Neural progenitor cell (in vitro differentiated cells): ENCODE measurements at places on chromosomes 7 and 10.

DNA sequence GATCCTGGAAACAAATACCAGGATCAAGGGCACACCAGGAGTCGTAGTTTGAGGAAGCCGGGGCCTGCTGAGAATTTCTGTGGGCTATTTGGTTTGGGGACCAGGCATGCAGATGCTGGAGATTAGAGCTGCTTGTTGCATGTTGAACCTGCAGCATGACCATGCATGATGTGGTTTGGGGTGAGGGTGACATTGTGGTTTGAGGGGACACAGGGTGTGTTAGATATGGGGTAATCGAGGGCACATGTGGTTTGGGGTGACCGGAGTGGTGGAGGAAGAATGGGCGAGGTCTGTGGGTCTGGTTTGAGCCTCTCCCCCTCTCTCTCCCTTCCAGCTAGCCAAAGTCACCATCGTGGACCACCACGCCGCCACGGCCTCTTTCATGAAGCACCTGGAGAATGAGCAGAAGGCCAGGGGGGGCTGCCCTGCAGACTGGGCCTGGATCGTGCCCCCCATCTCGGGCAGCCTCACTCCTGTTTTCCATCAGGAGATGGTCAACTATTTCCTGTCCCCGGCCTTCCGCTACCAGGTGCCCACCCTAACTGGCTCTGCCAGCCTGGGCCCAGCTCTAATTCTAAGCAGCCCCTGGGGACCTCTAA is 10.2 kb downstream of the NOS3 start:
- DNase-seq = no peak

GRCh38 chr7:44379366-44380188 is 54.2 kb upstream of the CAMK2B start:
- no peak for DNase-seq

DNA sequence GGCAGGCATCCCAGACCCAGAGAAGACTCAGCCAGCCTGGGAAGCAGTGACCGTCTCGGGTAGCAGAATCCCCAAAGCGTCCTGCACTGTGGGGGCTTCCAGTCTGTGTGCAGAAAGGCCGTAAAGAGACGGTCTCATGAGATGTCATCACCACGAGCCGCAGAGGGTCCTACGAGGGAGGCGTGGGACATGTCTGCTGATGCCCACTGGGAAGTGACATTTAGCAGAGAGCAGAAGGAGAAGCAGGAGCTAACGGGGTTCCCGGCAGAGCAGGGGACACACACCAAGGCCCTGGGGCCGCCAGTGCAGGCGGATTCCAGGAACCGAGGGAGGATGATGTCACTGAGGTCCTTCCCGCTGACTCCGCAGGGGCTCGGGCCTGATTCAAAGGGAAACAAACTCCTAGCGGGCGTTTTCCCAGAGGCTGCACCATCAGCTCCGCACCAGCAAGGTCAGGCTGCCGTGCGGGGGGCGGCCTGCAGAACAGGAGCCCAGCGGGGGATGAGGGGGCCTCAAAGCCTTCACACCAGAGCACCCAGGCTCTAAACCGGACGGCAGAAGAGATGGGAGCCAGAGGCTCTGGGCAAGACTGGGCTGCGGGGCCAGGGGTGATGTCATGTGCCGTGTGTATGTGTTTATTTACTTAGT is 85.4 kb upstream of the PDGFA start:
- DNase-seq = no peak

DNA sequence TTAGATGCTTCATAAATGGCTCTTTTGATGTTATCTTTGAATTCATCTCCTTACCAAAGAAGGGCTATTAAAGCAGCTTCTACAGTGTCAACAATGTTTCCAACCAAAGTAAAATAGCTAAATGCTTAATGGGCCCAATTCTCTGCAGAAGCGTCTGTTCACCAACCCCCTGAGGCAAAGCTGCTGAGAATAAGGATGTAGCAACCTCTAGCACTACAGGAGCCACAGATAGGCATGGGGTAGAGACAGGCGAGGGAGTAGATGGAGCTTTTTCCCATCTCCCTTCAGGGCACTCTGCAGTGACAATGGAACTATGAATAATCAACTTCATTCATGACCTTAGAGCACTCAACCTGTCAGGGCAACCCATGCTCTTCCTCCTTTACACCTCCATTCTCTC is 134.1 kb downstream of the FZD1 start:
- DNase-seq = no peak

GRCh38 chr7:8113184-8113583 is 144.6 kb downstream of the GLCCI1 start:
- no peak for DNase-seq

GRCh38 chr10:61812052-61812721 is 89.3 kb upstream of the ARID5B start:
- DNase-seq = no peak

GRCh38 chr7:31873816-31874597 is 187.0 kb downstream of the PPP1R17 start:
- DNase-seq = no peak

GRCh38 chr10:71810048-71810750 is 36.9 kb upstream of the VSIR start:
- DNase-seq = no peak

GRCh38 chr7:37448011-37448635 is 541 bp downstream of the ELMO1 start:
- peak; percentile 65 for DNase-seq

DNA sequence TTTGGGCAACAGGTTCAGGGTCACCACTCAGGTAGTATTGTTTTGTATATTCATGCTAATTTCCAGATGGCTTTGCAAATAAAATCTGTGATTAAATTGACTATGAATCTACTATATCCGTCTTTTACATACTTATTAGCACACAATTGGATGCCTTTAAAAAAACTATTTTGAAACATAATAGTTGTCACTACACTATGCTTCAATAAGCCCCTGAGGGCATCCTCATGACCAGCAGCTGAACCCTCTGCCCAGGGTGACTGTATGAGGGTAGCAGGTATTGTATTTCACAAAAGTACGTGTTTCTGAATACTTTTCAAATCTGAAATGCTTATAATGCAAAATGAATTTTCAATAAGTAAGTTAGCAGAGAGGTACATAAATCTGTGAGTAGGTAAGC is 97.3 kb downstream of the DNAH11 start:
- DNase-seq = no peak

- no peak for DNase-seq
Observed at GRCh38 chr7:4800926-4801838, 25.8 kb downstream of the AP5Z1 start.

- peak; percentile 70 for DNase-seq
Observed at GRCh38 chr7:29564496-29565223, 1.0 kb downstream of the PRR15 start.

GRCh38 chr10:69246581-69247312 is 26.6 kb downstream of the HKDC1 start:
- no peak for DNase-seq

- no peak for DNase-seq
Observed at GRCh38 chr10:33547976-33548375, 213.5 kb upstream of the NRP1 start.

DNA sequence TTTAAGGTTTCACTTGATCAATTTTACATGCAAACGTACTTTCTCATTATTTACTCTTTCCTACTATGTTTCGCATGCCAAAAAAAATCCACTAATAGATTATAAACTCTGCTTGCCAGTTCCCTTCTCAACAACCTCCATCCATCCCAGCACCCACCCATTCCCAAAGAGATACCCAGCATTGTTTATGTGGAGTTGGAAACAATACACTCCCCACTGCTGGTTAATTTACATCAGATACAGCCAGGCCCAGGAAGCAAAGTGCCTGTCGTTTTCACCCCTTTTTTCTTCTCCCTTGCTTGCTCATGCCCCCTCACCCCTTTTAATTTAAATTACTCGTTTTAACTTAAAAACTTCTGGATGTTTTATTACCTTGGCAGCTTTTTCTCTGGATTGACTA is 59.9 kb downstream of the HIBADH start:
- DNase-seq = peak; percentile 69

- DNase-seq = no peak
Observed at GRCh38 chr7:111229916-111230315, 139.0 kb downstream of the LRRN3 start.

GRCh38 chr7:71409550-71410157 is 277.7 kb downstream of the GALNT17 start:
- no peak for DNase-seq

GRCh38 chr7:115971506-115971905 is 59.1 kb downstream of the TFEC start:
- no peak for DNase-seq

DNA sequence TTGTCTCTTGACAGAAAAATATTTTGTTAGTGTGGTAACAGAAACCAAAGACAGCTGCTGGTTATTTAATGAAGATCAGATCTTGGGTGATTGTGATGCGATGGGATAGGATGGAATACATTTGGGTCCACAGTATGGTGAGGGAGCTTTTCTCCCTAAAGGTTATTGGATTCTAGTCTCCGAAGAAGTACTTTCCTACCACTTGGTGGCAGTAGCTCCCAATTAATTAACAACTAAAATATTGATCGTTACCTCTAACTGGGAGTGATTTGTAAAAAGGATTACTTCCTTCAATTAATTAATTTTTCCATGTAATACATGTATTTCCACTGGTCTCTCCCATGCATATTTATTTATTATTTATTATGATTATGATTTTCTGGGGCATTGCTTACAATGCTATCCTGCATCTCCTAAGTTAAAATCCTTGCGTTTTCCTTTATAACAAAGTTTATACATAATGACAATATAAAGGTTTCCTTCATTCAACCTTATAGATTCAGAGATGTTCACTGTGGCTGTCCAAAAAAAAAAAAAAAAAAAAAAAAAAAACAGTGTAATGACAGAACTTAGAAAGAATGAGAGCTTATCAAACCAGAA is 25.6 kb downstream of the TMEM196 start:
- DNase-seq = peak; percentile 67

GRCh38 chr7:158950914-158951635 is 94.7 kb downstream of the DYNC2I1 start:
- no peak for DNase-seq

- DNase-seq = no peak
Observed at GRCh38 chr7:81573128-81573527, 196.7 kb downstream of the HGF start.

DNA sequence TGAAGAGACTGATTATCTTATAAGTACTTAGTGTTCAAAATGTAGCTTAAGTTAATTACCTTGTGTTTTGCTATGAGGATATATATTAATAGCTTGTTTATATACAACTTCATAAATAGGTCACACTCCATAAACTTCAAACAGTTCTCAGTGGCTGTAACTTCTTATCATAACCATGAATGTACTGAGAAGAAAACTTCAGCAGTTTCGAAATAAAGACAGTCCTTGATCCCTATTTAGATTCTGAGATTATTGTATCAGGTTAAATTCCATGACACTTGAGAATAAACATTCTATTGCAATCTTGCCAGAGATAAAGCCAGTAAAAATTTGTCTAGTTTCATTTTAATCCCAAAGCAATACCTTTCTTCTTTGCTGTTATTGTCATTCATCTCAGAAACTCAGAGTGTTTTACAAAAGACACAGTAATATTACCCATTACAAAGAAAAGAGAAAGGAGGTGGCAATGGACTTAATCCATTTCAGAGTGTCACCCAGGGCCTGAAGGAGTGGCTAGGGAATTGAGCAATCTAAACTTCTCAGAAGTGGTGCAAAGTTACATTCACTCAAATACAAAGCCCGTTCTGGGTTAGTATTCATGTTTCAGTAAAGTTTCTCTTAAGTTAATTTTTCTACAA is 403.6 kb downstream of the SEMA3D start:
- no peak for DNase-seq

GRCh38 chr7:152050547-152050971 is 25.1 kb downstream of the GALNT11 start:
- DNase-seq = no peak

DNA sequence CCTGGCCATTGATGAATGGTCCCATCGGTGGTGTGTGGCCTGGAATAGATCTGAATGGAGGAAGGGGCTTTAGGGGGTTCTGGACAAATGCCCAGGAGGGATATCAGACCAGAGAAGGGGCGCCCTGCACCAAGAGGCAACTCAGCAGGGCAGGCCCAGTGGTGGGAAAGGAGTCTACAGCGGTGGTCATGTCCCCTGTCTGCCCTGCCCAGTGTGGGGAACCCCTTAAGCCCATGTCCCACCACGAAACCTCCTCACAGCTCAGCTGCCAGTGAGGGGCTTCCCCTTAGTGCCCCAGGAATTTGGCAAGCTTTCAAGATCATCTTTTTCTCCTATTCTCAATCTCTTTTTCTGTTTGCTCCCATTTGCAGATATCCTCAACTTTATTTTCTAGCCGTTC is 14.1 kb upstream of the CCSER2 start:
- no peak for DNase-seq

GRCh38 chr10:9535744-9536143 is 1481.3 kb downstream of the GATA3 start:
- no peak for DNase-seq

GRCh38 chr7:41065663-41066062 is 637.2 kb downstream of the INHBA start:
- DNase-seq = no peak

GRCh38 chr10:98586096-98586495 is 139.4 kb upstream of the HPS1 start:
- no peak for DNase-seq

DNA sequence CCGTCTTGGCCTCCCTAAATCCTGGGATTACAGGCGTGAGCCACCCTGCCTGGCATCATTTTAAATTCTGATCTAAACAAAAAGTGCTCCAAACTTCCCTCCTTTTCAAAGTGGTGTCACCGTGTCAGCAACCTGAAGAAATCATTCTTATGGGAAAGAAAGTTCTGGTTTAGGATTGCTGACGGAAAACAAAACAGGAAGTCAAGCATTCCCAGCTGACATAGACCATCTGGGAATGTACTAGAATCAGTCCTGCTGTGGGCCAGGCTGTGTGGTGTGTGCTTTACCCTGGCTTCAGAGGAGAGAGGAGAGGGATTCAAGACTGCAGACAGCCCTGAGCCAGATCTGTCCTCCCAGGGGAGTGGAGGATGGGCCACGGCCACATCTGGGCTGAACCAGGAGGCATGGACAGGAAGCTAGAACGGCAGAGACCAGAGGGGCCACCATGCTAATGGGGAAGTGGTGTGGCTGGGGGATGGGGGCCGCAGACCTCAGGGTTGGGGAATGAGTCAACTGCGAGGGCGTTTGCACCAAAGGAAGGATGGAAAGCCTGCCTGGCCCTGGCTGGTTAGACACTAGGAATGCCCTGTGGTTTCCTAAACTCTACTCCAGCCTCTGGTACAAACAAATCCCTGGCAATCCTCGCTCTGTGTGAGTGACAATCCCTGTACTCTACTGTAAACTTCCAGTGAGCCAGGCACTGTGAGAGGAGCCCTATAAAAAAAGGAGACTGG is 16.7 kb upstream of the CLIP2 start:
- no peak for DNase-seq

GRCh38 chr10:34528320-34528719 is 286.8 kb downstream of the PARD3 start:
- peak; percentile 64 for DNase-seq

- no peak for DNase-seq
Observed at GRCh38 chr7:124459101-124460055, 306.2 kb downstream of the GPR37 start.

DNA sequence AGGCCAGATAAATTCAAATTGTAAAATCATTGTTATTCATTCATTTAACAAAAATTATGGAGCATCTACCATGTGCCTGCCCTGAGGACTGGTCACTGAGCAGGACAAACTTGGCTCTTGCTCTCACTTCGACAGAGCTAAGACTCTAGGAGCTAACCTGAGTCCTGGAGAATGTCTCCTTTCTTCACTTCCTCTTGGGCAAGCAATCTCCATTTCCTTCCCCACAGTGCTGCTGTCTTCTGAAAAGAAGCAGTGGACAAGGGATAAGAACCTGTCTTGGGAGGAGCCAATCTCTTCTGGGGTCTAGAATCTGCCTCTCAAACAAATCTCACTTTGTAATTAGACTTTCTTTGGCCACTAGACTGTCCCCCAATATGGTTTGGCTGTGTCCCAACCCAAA is 76.2 kb upstream of the PLXNA4 start:
- no peak for DNase-seq
